ENCODE measurements at places on chromosomes 3 and 15.

- no peak for DNase-seq
Measured at GRCh38 chr3:78830470-78830869, 937.3 kb downstream of the ROBO1 start.

DNA sequence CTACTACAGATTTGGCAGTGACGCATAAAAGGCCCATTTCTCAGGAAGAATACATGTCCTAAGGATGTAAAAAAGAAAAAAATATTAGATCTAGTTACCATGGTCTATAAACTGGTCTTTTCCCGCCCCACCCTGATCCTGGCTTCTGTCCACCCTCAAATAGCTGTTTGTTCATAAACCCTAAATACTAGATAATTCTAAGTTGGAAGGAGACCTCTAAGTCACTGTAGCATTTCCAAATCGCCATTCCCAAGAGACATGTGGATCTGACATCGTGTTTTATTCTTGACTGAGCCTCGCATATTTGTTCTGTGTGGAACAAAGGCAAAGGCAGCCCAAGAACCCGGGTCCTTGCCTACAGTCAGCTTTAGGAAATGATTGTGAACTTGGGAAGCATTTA, 49.0 kb downstream of the LMCD1 start:
- no peak for DNase-seq

DNA sequence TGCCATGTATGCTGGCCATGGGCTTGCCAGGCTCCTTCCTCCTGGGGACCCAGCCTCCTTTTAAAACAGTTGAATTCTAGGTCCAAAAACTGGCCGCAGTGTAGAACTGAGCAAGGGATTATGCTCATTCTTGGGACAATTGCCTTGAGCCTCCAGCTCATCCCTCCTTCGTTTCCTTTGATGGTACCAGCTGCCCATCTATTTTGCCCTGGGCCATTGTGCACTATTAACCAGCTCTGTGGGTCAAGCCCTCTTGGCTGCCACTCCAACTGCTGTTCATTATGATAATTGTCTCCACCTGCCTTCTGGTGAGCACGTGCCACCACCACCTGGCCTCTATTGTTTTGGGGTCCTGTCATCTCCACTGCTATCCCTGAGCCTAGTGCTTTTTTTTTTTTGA, 75.8 kb upstream of the SYN2 start:
- DNase-seq, result no peak

DNA sequence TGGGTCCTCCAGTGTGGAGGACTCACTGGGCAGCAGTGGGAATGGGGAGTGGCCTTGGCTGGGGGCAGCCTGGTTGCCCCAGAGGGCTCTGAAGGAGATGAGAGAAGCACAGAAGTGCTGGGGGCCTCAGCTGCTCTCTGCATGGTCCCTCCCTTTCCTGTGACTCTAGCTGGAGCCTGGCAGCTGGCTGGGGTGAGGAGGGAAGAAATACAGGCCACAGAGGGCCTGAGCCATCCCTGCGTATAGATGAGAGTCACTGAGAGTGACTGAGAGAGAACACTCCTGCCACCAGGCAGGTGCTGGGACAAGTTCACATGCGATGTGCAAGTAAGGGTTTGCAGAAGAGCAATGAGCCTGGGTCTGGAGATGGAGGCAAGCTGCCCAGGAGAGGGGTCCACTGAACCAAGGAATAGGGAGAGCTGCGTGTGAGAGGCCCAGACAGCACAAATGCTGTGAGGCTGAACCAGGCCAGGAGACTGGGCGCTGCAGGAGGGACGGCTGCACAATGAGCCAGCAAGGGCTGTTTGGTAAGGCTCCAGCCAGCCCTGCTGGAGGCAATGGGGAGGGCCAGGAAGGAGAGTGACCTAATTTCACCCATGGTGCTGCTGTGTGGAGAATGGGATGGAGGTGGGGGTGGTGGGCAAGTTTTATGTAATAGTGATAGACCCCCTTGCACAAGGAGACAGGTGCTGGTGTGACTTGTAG, 87.2 kb downstream of the CLSTN2 start:
- DNase-seq, result no peak

GRCh38 chr15:47991357-47991756, 129.4 kb upstream of the SLC24A5 start:
- no peak for DNase-seq

- DNase-seq, result no peak
Measured at GRCh38 chr3:160006282-160007163, 17.9 kb downstream of the IL12A start.

- DNase-seq, result no peak
Measured at GRCh38 chr3:169199283-169199682, 464.2 kb downstream of the MECOM start.

GRCh38 chr3:5456199-5456598, 268.7 kb downstream of the EDEM1 start:
- DNase-seq, result no peak

DNA sequence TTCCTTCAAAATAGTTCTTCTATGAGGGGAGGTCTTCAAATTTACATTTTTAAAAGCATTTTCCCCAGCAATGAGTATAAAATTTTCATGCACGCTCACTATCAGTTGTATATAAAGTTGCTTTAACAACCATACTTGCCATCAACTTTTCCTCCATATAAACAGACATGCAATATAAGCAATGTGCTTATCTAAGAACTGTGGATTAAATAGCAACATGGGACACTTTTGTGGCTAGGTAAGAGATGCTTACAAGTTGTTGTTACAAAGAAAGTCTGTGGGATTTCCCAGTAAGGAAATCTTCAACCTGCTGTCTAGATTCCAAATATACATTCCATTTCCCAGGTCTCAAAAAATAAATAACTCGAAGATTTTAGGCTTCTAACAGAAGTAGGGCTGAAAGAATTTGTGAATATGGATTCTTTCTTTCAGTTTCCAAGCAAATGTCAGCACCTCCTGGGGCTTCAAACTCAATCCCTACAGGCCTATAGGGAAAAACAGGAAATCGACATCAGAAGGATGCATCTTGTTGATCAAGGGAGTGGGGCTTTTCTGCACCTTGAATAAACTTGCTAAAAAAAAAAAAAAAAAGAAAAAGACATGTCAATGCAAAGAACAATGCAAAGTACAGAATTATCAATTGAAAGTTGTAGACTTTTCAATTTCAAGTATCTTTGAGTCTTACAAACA, 16.1 kb downstream of the TNIK start:
- DNase-seq, result no peak

GRCh38 chr15:58403581-58403980, 28.2 kb upstream of the LIPC start:
- DNase-seq, result no peak

GRCh38 chr15:31483053-31483985, 156.7 kb downstream of the KLF13 start:
- DNase-seq, result no peak

DNA sequence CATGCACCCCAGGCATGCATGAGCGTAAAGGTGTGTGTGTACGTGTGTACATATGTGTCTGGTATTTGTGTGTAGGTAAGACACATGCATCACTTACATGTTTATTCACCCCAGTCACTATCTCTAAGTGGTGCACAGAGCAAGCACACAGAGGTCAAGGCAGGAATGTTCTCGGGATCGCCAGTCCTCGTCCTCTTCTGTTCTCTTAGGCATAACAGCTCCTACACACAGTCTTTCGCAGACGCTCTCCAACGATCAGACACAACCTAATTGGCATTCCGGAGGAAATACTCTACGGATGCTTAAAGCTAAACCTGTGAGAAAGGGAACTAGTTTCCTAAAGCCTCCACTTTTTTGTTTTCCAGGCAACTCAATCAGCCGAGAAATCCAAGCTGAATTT, 95.9 kb downstream of the ADAMTS17 start:
- DNase-seq, result no peak

- no peak for DNase-seq
Measured at GRCh38 chr3:73491287-73491662, 133.5 kb downstream of the PDZRN3 start.
